Amygdala (tissue), 56 donors: ENCODE measurements at places on chromosomes 12 and 14.

- no peak for DNase-seq
Measured at GRCh38 chr12:48788854-48789775, at the start of gene ADCY6. Gene ADCY6, minus strand, starts transcription at chr12:48789089. Its CDS starts 5,655 bp downstream, at chr12:48783434.

GRCh38 chr12:34048714-34049113 is 26.4 kb downstream of the ALG10 start:
- DNase-seq: no peak

GRCh38 chr12:39813776-39814175 is 194.2 kb upstream of the ABCD2 start:
- DNase-seq: no peak

DNA sequence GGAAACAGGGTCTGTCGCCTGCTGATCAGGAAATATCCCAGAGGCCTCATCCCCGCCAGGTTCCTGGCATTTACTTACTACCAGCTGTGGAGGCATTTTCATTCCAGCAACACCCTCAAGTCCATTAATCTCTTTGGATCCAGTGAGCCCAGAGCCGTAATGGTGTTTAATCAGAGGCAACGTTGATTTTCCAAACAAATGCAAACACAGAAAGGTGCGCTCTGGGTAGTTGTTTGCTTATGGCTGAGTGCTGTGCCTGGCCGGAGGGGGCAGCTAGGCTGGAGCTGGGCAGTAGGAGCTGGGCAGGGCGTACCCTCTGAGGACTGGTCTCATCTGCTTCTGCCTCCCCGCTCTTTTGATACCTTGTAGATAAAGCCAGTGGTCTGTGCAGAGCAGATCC is 110.6 kb downstream of the ADCK1 start:
- no peak for DNase-seq

DNA sequence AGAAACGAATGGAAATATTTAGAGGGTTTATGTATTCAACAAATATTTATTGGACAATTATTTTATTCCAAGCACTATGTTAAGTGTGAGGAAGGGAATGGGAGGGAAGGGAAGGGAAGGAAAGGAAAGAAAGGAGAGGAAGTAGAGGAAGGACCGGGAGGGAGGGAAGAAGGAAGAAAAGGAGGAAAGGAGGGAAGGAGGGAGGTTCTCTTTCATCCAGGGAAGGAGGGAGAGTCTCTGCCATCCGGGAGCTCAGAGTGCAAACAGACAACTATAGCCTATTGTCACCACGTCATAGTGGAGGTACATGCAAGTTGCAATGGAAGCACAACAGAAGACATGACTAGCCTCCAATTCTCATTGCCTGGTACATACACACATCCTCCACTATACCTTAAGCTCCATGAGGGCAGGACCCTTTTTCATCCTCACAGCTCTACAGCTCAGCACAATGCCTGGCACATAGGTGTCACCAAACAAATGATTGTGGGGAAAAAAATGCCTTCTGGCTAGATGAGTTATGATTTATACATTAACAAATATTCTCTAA is 48.1 kb downstream of the DAD1 start:
- DNase-seq: no peak

GRCh38 chr12:37546901-37547475 is 769.6 kb upstream of the ALG10B start:
- DNase-seq: no peak

GRCh38 chr12:108633534-108634248 is at the start of gene SELPLG:
Gene SELPLG, minus strand, starts transcription at chr12:108633894. Its CDS starts 9,587 bp downstream, at chr12:108624307.
- no peak for DNase-seq

DNA sequence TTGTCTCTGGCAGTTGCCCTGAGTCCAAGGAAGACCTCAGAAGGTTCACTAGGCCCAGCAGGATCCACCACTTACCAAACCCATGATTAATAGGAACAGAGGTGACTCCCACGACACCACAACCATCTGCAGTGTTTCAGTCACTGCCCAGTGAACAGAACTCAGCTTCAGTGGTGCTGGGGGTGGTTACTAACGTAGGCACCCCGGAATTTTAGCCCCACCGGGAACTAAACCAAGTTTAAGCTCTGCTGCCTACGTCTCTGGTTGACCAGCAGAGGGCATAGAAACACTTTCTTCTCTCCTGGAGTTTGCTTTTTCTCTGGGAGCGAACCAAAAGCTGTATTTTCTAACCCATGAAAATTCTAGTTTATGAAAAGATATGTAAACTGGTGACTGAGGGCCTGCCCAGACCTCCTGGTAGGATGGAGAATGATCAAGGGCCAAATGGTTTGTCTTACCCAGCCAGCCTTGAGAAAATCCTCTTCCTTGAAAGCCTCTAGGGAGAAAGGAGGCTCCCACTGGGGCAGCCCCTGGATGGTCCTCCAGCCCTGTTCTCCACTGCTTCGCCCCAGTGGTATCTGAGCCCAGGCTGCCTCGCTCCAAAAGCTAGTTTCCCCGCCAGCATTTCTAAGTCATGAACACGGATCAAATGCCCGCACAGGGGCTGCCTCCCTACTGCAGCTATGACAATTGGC is 379.8 kb downstream of the DPF3 start:
- DNase-seq: no peak

DNA sequence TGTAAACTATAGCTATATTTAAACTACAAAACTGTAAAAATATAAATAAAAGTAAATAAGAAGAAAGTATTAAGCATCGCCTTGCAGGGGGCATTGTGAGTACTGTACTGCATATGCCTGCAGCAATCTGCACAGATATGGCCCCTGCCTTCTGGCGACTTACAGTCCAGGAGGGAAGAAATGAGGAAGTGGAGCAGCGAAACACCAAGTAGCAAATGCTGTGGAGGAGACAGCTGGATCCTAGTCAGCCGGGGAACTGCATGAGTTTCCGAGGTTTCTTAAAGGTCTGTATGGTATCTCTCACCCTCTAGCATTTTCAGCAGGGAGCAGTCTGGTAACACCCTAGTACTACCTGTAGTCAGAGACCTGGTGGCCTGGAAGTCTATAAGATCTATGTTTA is 256.9 kb downstream of the CACNA1C start:
- no peak for DNase-seq

DNA sequence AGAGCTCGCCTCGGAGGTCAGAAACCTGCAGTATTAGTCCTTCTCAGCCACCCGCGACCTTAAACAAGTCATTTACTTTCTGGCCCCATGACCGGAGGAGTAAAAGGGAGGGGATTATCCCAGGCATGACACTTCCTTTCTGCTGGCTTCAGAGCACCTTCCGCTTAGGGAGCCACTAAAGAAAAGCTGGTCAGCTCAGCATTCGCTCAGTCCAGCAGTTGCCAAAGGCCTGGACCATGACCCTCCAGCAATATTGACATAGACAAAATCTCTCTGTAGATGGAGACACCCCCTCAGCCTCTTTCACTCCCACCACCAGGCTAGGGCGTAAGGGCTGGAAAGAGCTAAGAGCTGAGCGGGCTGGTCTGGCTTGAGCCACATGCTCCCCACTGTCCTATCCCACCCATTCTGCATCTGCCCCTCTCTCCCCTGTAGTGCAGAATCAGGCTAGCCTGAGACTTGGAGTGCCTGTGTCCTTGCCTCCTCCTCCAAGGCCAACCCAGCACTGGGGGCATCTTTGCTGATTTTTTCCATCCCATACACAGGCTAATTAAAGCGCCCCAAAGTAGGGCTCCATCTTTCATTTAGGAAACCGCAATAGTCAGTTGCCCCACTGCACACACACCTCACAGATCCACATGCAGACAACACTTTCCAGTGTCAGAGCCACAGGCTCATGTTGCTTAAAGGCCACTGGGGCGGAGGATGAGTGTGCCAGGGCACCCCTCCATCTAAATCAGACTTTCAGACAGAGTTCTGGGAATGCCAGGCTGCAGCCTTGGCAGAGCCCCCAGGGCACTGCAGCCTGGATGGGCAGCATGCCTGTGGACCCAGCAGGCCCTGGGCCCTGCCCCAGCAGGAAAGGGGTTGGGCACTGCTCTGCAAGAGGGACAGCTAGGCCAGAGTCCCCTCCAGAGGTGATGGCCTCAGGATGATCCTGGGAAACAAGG is 4.0 kb upstream of the CPNE6 start:
- DNase-seq: no peak

GRCh38 chr14:70882776-70883492 is 24.3 kb upstream of the PCNX1 start:
- DNase-seq: no peak

- DNase-seq: no peak
Measured at GRCh38 chr12:64801381-64801780, 23.1 kb upstream of the TBC1D30 start.

GRCh38 chr14:68816183-68816942 is 23.5 kb upstream of the ZFP36L1 start:
- DNase-seq: peak; percentile 94

DNA sequence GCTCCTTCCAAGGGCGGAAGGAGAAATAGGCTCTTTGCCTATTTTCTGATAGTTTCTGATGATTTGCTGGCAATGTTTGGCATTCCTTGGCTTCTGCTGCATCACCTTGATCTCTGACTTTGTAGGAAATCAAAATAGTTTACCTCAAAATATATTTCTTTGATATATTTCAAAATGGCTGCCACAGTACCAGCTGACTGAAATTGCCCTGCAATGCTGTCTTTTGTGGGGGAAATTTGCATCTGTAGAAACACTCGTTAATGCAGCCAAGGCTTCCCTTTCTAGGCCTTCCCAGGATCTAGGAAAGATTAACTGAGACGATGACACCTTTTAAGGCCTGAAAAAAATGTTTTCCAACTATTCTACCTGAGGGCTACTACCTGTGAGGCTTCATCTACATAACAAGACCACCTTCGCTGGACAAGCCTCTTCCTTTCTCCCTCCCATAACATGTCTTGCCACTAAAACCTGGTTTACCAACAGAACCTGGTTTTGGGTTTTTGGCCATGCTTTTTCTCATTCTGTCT is 212.8 kb upstream of the SSTR1 start:
- no peak for DNase-seq

GRCh38 chr12:11773889-11774677 is 124.6 kb downstream of the ETV6 start:
- DNase-seq: no peak

DNA sequence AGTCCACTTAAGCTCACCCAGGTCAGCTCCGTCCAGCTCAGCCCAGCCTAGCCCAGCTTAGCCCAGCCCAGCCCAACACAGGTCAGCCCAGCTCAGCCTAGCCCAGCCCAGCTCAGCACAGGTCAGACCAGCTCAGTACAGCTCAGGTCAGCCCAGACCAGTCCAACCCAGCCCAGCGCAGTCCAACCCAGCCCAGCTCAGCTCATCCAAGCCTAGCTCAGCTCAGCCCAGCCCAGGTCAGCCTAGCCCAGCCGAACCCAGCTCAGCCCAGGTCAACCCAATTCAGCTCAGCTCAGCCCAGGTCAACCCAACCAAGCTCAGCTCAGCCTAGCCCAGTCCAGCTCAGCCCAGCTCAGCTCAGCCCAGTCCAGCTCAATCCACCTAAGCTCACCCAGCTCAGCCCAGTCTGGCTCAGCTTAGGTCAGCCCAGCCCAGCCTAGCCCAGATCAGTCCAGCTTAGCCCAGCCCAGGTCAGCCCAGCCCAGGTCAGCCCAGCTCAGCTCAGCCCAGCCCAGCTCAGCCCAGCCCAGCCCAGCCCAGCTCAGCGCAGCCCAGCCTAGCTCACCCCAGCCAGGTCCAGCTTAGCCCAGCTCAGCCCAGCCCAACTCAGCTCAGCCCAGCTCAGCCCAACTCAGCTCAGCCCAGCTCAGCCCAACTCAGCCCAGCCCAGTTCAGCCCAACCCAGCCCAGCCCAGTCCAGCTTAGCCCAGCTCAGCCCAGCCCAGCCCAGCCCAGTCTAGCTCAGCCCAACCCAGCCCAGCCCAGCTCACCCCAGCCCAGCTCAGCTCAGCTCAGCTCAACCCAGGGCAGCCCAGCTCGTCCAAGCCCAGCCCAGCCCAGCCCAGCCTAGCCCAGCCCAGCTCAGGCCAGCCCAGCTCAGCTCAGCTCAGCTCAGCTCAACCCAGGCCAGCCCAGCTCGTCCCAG is 184.0 kb downstream of the TMEM121 start:
- no peak for DNase-seq

- no peak for DNase-seq
Measured at GRCh38 chr14:34251662-34252061, 210.4 kb downstream of the SPTSSA start.

- no peak for DNase-seq
Measured at GRCh38 chr12:79434561-79434960, 256.2 kb downstream of the PAWR start.

GRCh38 chr12:52142431-52142830 is 49.4 kb downstream of the KRT80 start:
- DNase-seq: no peak

GRCh38 chr14:64891173-64891838 is 11.6 kb upstream of the SPTB start:
- DNase-seq: no peak

DNA sequence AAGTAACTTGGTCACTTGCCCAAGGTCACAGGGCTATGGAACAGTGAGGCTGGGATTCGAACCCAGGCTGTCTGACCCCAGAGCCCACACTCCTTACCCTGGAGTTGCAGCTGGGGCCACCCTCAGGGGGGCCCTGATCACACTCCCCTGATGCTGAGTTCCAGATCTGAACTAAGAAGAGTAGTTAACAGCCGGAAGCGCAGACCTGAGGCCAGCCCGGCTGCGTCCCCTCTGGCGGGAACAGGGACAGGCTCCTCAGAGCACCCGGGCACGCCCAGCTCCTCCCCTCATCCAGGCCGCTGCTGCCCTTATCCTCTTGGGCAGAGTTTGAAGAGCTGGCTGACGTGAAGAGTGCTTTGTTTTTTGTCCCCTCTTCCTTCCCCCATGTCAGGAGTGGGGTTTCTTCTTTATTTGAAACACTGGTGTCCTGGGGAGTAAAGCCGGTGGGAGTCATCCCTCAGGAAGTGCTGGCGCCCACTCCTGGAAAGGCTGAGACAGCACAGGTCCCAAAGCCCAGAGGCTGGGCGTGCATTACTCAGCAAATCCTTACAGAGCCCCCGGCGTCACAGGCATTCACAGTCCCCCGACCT is 8.7 kb downstream of the PHB2 start:
- no peak for DNase-seq

DNA sequence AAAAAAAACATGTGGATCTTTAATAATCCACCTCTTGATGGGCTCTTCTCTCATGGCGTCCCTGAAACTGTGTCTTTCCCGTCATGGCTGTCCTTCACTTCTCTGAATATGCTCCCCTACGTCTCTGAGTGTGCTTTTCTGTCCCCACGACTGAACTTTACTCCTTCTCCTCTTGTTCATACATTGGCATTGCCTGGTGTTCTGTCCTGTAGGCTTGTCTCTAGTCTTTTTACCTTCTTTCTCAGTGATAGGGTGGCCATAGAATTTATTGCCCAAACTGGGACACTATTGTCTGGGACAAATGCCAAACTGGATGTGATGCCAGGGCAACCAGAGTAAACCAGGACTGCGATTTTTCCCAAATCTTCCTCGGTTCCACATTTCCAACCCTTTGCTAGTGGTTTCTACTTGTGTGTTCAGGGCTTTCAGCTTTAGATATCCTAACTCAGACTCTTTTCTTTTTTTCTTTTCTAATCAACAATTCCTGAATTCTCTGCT is 202.2 kb downstream of the ATP23 start:
- DNase-seq: no peak
